Activated CD8-positive, alpha-beta memory T cell treated with anti-CD3 and anti-CD28 coated beads for 1 hour (primary cell): ENCODE measurements at places on chromosomes 3 and 15.

- DNase-seq = no peak
Observed at GRCh38 chr15:60916032-60916678, 312.9 kb downstream of the RORA start.

DNA sequence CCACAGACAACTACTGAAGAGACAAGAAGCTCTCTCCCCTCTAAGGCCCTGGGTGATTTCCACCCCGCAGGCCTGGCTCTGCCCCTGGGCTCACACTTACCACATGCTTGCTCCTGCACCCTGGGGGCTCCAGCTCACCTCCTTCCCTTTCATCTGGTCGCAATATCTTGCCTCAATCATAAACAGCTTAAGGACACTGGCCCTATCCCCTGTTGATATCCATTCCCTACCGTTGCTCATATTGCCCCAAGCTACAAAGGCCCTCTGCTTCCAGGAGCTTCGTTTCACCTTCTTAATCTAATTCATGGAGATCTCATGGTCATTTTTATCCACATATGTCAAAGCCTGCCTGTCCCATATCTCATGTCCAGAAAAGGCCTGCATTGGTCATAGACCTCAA, 46.0 kb upstream of the TSEN2 start:
- DNase-seq = no peak

- DNase-seq = no peak
Observed at GRCh38 chr3:160806094-160806493, 50.1 kb downstream of the PPM1L start.

- no peak for DNase-seq
Observed at GRCh38 chr3:8589880-8590556, 54.6 kb downstream of the SSUH2 start.

GRCh38 chr3:81674690-81675089, 86.8 kb downstream of the GBE1 start:
- DNase-seq = no peak

DNA sequence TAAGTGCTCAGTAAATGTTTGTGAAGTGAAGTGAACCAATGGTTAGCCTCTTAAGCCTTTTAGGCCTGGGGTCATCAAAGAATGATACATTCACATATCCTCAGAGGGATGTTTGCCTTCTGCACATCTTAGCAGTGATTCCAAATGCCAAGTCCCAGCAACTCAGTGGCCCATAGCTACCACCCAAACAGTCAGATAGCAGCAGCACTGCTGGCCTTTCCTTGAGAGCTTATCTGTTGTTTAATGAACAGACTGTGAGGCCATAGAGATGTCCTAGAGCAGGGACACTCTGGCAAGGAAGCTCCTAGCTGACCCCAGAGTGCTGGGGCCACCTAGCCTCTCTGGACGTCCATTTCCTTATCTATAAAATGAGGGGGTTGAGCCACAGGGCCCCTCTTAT, 86.8 kb downstream of the CYP19A1 start:
- DNase-seq = no peak

- DNase-seq = no peak
Observed at GRCh38 chr3:161187046-161187445, 34.1 kb upstream of the NMD3 start.

- DNase-seq = no peak
Observed at GRCh38 chr3:23129817-23130216, 73.3 kb upstream of the UBE2E2 start.

- no peak for DNase-seq
Observed at GRCh38 chr3:14602804-14603644, 48.5 kb upstream of the CCDC174 start.

- no peak for DNase-seq
Observed at GRCh38 chr3:84904816-84905555, 53.8 kb upstream of the CADM2 start.

DNA sequence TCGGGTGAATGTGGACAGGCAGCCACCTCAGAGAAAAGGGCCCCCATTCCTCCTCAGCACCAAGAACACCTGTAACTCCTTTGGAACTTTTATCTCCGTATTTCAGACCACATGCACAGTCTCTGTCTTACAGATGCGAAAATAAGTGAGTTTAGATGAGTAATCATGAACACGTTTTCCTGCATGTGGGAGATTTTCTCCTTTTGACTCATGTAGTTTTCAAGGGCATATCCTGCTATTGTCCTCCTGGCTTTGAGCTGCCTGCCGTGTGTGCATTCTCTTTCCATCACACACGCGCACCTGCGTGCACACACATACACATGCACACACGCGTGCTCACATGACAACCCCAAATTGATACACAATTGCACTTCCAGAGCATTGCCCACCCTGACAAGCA, 239.2 kb downstream of the GABRG3 start:
- no peak for DNase-seq

DNA sequence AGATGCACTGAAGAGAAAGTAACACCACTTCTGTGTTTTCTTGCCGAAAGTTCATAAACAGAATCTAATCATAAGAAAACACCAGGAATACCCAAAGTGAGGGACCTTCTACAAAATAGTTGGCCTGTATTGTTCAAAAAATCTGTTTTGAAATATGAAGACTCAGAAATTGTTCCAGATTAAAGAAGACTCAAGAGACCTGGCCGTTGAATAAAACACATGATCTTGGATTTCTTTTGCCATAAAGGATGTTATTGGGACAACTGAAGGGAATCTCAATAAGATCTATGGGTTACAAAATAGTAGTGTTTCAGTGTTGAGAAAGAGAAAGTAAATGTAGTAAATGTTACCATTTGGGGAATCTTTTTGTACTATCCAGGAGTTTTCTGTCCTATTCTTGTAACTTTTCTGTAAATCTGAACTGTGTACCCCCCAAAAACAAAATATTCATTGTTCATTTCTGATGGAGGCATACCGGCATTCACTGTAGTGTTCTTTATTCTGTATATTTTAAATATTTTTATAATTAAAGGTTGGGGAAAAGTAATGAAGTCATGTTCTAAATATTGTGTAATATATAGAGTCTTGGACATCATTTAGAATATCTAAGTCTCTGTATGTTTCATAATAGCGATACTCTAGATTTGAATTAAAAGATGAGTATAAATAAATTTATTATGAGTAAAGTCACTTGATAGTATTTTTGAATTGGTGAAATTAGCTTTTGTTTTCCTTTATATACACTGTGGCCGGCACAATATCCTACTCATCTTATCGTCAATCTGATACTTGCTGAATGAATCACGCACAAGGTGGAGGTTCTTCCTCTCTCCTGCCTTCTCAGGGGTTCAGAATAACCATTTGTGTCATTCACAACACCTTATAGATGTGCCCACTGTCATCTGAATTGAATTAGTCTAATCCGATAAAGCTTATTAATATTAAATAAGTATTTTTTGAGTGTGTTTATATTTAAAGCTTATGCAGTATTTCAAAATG, 66.7 kb downstream of the TRAK1 start:
- no peak for DNase-seq

GRCh38 chr3:110995461-110996231, 76.0 kb upstream of the NECTIN3 start:
- no peak for DNase-seq

DNA sequence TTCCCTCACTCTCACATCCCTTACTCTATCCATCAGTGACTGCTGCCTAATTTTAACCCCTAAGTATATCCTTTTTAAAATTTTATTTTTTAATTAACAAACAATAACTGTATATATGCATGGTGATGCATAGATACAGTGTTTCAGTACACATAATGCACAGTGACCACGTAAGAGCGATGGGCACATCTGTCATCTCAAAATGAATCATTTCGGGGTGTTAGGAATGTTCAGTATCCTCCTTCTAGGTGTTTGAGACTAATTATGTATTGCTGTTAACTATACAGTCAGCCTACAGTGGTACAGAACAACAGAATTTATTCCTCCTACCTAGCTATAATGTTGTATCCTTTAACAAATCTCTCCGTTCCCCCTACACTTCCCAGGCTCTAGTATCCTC, 307.0 kb downstream of the FOXP1 start:
- DNase-seq = no peak

DNA sequence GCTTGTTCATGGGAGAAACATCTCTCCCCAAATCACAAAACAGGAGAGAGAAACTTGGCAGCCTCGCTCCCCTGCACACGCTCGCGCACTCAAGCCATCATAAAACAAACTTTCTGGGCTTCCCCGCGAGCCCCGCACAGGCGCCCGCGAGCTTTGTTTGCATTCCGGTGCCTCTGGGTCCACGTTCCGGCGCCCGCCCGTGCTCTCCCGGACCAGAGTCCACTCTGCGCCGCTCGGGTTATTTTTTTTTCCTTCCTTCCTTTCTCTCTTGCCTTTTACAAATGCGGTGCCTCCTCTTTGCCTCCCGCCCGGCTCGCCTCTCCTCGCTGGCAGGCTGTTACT, 363 bp downstream of the MAGI1 start:
- DNase-seq = no peak

GRCh38 chr3:66297900-66298299, 77.1 kb downstream of the SLC25A26 start:
- no peak for DNase-seq

DNA sequence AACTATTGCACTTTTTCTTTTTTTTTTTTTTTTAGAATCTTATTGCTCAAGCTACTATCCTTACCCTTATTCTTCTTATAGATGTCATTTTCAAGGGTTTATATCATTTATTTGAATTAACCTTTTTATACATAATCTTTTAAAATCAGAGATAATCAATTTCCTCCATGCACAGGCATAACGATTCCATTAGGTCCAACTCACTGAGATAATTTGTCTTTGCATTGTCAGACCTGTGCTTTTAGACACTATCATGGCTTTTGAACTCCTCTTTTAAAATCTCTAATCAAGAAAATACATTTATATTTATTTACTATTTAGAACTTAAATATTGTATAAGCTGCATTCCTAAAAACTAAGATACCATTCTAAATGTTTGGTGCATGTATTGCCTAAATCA, 1454.9 kb downstream of the ZPLD1 start:
- DNase-seq = no peak

DNA sequence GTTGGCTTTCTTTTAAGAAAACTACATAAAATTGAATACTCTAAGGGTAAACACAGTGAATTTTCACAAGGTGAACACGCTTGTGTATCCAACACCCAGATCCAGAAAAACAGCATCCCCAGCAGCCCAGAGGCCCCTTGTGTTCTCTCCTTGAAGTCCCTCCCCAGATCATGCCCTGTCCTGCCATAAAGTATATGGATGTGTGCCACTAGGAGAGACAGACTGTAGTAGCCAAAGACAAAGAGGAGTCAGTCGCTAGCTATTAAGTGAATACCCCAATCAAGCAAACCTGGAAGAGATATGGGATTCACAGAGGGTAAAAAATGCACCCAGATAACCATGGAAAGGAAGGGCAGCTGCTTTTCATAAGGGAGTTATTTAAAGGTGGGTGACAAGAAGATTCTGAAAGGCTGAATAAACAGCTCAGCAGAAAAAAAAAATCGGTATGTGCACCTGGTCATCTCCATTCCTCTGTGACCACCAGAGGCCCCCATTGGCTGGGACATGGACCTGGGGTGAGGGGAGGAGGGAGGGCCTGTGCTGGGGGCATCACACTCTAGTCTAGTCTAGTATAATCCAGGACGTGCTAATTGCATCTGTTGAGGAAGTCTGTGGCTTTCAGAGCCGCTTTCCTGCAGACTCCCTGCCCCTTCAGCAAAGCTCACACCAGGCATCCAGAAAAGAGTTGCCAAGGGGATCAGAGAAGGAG, 167.3 kb upstream of the NDN start:
- no peak for DNase-seq

DNA sequence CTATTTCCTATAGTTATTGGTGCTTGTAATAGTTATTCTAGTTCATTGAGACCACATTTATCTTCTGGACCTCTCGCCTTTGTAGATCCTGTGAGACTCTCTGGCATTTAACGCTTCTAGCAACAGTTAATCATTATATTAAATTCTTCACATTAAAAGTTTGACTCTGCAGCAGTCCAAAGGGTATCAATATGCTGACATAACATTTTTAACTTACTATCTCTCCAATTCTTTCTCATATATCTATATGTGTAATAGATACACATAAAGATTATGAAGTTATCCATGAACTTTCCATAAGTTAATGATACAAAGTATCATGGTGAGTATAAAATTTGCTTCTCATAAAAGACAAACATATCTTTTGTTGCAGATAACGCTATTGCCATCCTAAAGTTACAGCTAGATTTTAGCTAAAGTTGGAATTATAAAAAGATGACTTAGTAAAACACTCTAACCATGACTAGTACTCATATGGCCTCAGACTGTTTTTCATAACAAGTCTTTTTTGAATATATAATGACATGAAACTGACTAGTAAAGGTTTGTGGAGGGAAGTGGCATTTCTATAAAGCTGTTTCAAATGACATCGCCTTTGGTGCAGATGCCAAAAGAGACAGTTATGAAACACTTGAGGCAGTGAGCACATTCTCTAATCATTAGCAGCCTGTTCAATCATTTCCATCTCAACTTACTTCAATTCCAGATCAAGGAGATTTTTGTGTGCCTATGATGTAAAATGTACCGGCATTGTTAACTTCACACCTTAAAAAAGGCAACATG, 379.3 kb upstream of the CBLB start:
- no peak for DNase-seq

- no peak for DNase-seq
Observed at GRCh38 chr3:99551520-99551919, 86.9 kb upstream of the COL8A1 start.

- DNase-seq = no peak
Observed at GRCh38 chr15:46856839-46857502, 860.3 kb upstream of the SEMA6D start.

- DNase-seq = no peak
Observed at GRCh38 chr3:62558549-62559112, 185.3 kb upstream of the FEZF2 start.

DNA sequence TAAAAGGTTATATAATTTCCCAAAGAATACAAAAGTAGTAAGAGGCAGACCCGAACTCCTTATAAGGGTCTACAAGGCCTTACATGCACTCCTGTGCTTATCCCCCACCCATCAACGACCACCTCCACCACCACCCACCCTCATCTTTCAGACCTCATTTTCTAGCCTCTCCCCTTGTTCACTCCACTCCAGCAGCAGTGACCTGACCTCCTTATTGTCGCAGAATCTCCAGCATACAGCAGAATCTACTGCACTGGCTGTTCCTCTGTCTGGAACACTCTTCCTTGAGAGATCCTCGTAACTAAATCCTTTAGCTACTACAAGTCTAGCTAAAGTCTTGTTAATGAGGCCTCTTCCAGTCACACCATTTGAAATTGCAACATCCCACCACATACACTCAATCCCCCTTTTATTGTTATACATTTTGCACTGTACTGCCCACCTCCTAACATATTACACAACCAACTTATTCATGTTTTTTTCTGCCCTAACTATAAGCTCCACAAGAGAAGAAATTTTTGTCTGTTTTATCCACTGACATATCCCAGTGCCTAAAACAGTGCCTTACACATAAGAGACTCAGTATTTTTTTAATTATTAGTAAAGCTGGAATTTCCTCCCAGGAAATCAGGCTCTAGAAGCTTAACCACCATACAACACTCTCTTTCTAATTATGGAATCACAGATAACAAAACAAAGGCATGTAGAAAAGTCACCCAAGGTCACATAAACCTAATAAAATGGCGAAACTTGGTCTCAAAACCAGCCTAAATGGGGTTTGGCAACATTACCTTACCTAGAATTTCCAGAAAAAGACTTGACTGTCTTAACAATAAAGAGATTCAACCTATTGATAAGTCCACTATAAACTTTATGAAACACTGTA, 40.2 kb downstream of the ZNF148 start:
- no peak for DNase-seq

- DNase-seq = no peak
Observed at GRCh38 chr3:86989006-86989405, 1.9 kb downstream of the VGLL3 start.

- DNase-seq = no peak
Observed at GRCh38 chr15:48493084-48493762, 152.3 kb downstream of the FBN1 start.
